ENCODE measurements at places on chromosomes 7 and 10.

- DNase-seq = no peak
Observed at GRCh38 chr7:93039786-93040185, 78.0 kb downstream of the SAMD9 start.

- DNase-seq = no peak
Observed at GRCh38 chr10:6916601-6917000, 336.5 kb upstream of the PRKCQ start.

DNA sequence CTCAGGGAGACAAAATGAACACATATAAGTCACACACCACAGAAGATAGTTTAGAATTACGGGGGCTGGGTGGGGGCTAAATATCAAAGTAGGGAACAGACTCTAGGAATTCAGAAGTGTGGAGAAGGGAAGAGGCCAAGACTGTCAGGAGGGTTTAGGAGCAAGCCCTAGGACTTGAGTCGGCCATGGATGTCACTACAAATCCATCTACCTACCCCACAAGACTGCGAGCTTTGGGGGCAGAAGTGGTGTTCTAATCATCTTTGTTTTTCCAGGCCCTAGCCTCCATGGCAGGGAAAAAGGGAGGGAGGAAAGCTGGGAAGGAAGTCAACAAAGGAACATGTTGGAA lies 5.8 kb upstream of the ARHGAP19 start:
- DNase-seq = no peak

DNA sequence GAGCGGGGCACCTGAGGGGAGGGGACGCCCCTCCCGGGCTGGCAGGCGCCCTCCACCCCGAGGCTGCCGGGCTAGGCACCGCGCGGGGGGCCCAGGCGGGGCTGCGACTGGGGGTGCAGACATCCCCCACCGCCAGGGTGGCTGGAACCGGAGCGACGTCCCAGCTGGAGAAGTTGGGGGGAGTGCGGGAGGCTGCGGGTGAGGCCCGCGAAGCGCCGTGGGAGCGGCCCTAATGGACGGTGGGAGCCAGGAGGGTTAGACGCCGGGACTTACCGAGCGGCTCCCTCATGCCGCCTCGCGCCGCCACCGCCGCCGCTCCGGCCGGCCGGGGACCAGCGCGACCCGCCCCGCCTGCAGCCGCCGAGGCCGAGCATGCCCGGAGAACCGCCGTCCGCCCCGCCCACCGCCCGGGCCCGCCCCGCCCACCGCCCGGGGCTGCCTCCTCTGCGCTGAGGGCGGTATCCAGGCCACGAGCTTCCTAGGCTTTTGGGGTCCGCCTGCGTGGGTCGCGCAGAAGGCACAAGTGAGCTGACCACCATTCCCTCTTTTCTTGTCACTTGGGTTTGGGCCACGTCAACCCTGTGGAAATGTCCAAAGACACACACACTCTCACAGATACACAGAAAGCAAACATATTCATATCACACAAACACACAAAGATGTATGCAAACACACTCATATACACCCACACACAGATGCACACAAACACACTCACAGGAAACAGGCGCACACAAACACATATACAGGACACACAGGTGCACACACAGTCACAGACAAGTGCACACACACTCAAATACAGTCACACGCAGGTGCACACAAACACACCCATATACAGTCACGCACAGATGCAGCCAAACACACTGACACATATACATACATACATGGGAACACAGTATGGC lies at the start of gene JCAD:
Gene JCAD (minus strand): TSS at position 378 of the 899 bp plus-strand sequence. CDS start 11,774 bp downstream, outside the sequence.
- DNase-seq = no peak

GRCh38 chr10:87846023-87846422 lies 17.3 kb downstream of the KLLN start:
- DNase-seq = no peak

- no peak for DNase-seq
Observed at GRCh38 chr10:27241010-27241651, 534 bp upstream of the ACBD5 start.

GRCh38 chr10:102752934-102753664 lies 9.4 kb downstream of the WBP1L start:
- no peak for DNase-seq

GRCh38 chr10:72276421-72277339 lies 3.0 kb downstream of the DDIT4 start:
- DNase-seq = no peak

GRCh38 chr10:6463366-6463765 lies 116.7 kb downstream of the PRKCQ start:
- no peak for DNase-seq

- DNase-seq = no peak
Observed at GRCh38 chr7:25069900-25070443, 55.1 kb downstream of the CYCS start.

GRCh38 chr7:151850491-151851124 lies 26.3 kb downstream of the PRKAG2 start:
- DNase-seq = no peak

DNA sequence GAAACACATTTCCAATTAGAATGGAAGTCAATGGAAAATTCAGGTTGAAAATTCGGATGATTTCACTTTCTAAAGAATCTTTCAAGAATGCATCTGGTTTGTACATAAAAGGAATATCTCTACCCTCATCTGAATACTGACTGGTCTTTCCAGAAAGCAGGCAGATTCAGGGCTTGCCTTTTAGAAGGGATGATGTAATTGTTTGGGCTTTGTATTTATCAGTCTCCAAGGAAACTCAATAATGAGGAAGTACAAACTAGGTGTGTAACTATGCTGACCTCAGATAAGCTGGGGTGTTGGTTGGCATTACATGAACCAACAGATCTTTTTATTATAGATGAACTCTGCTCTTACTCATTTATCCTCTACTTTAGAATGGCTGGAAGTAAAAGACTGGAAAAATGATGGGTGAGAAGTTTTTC lies 24.1 kb downstream of the PDLIM1 start:
- DNase-seq = no peak

DNA sequence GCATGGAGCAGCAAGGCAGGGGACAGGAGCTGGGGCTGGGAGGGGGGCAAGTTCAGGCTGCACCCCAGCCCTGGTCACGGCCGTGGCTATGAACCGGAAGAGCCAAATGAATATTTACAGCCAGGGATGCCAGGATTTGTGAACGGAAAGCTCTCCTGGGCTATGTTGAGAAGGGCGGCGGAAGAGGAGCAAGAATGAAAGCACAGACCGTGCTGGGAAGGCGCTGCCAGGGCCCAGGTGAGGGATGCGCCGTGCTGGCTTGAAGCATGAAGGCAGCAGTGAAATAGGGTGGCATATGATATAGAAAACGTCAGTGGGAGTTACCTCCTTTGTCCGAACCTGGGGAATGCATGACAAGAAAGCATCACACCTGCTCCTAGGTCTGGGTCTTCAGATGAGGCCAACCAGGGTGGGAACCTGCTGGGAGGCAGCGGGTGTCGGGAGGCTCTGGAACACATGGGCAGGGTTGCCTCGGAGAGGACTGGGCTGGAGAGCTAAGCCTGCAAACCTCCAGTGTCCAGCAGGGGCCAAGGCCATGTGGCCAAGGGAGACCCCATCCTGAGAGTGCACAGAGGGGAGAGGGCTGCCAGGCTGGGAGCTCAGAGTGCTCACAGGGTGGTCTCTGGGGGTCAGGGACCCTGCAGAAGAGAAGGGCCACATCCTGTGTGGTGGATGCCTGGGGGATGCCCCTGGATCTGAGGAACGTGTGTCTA lies 120.6 kb upstream of the TCERG1L start:
- no peak for DNase-seq

DNA sequence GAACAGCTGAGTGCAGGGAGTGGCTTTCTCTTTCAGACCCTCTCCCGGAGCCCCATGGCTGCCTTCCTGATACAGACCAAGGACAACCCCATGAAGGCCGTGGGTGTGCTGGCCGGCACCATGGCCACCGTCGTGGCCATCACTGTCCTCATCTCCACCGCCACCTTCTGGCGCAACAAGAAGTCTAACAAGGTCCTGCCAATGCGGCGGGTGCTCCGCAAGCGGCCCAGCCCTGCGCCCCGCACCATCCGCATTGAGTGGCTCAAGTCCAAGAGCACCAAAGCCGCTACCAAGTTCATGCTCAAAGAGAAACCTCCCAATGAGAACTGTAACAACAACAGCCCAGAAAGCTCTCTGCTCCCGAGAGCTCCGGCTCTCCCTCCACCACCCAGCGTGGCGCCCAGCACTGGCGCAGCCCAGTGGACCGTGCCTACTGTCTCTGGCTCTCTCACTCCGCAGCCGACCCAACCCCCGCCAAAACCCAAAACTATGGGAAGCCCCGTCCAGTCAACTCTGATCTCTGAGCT lies 11.2 kb downstream of the LRIT2 start:
- DNase-seq = no peak

DNA sequence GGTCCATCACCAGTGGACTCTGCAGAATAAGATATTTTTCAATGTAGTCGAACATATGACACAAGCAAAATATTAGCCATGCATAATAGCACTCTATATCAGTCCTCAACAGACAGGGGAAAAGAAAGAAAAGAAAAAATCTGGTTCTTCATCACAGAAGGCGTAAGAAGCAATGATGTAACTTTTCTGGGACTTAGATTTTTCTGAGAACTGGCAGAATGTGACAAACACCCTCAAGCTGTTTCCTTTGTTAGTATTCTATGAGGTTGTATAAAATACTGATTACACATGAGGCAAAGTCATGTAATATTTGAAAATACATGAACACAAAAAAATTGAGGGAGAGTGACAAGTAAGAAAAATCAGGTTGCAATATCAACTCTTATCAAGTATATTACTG lies 84.9 kb downstream of the CNOT4 start:
- DNase-seq = no peak

DNA sequence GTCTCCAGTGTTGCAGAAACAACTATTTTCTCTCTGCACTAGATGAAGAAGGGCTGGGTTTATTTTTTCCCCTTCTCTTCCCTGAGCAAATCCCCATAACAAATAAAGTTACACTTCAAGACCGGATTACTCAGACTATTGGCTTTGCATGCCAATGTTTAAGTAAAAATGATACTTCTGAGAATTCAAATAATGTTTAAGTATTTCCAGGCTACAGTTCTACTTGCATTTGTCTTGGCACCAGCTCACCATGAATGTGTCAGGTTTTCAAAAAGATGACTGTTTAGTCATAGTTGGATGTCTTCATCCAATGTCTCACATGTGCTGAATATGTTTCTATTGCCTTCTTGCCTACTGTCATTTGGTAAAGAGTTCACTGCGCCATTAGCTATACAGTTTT lies 912.6 kb downstream of the GATA3 start:
- DNase-seq = no peak

GRCh38 chr7:7614018-7614741 lies 26.4 kb upstream of the UMAD1 start:
- DNase-seq = no peak

DNA sequence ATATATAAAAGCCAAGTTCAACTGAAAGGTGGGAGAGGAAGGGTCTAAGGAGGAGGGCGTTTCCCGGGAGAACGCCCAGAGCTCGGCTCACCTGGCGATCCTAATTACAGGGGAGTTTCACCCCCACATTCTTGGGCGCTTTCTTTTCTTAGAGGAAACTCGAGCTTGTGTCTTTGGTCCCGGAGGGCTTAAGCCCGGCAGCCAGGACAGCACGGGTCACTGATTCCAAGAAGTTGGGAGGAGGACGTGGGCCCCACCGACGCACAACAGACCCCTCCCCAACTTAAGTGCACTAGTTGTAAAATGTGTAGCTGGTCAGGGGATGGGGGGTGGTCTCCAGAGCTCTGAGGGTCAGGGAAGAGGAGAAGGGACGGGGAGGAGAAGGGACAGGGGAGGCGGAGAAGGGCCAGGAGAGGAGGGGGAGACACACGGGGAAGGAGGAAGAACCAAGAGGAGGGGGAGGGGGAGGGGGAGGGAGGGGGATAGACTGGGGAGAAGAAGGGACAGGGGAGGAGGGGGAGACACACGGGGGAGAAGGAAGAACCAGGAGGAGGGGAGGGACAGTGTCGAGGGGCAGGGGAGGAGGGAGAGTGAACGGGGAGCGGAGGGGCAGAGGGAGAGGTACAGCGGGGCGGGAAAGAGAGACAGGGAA lies 874 bp downstream of the BAIAP2L1 start:
- no peak for DNase-seq

- no peak for DNase-seq
Observed at GRCh38 chr10:30662814-30663213, 33.3 kb upstream of the LYZL2 start.

- no peak for DNase-seq
Observed at GRCh38 chr10:8396675-8397074, 342.2 kb downstream of the GATA3 start.

DNA sequence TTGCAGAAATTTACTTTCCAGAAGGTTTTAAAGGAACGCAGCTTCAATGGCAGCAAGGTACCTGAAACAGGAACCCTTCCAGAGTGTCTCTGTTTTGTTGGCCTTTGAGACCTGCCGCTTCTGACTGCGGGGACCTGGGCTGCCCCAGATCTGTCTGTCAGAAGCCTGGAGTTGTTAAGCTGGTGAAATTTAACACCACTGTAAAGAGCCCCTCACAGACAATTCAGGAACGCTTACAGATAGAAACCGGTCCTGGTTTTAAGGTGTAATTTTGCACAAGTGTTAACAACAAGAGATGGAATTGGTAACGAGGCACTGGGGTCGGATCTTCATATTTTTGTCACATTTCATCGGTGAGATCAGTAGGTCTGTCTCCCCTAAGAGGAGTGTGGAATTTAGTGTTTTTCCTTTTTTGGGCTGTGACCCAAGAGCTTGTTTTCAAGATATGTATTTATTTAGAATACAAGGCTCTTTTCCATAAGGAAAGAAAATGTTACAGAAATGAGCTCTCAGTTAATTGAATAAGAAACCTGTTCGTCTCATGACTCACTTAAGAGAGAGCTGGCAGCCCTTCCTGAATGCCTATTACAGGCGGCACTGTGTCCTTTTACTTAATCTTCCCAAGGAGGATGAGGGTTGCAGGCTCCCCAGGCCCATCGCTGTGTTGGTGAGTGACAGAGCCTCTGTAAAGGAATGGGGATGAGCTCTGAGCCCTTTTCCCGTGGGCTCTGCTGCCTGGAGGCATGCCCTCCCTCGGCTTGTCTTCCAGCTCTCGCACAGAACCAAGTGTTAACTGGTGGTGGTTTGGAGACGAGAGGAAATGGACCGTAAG lies 168.7 kb downstream of the CUX1 start:
- no peak for DNase-seq

- no peak for DNase-seq
Observed at GRCh38 chr10:55024713-55025112, 223.7 kb upstream of the PCDH15 start.

DNA sequence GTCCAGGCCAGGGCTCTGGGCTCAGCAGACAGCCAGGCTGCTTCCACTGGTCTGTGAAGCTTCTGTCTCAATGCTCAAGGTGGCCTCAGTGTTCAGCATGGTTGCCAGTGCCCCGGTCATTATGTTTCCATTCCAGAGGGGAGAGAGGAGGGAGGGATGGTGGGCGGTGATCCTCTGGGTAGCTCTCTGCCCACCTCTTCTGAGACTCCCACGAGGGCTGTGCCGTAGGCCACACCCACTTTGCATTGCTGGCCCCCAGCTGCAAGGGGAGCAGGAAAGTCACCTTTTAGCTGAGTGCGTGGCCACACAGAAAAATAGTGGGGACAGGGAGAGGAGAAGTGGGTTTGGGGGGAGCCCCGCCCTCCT lies 42.5 kb downstream of the FOXK1 start:
- DNase-seq = no peak
